ENCODE measurements at places on chromosomes 5 and 9. TPM values are rescaled to one million over a fixed set of nuclear protein-coding genes. Genes with fewer than 3 reads are reported as not detected.

The MYMK gene
- total RNA-seq = not detected

The GABRG2 gene
- total RNA-seq = not detected

The ACOT12 gene
- total RNA-seq = not detected

The FGD3 gene
- 0.36 TPM for total RNA-seq

The EPB41L4B gene
- total RNA-seq = 14.6 TPM

The TNIP1 gene
- total RNA-seq = 139 TPM

The PCDHGC4 gene
- total RNA-seq = not detected

The ERAP2 gene
- 0.93 TPM for total RNA-seq

The ORM2 gene
- total RNA-seq = not detected

The IFNB1 gene
- not detected for total RNA-seq

The DRD1 gene
- 0.24 TPM for total RNA-seq

The IFNA14 gene
- not detected for total RNA-seq

The EGFL7 gene
- 51.0 TPM for total RNA-seq

The RNF44 gene
- 27.6 TPM for total RNA-seq

The SLC34A1 gene
- total RNA-seq = not detected

The PCAT7 gene
- 0.79 TPM for total RNA-seq

The RAB3C gene
- not detected for total RNA-seq

The UBLCP1 gene
- total RNA-seq = 35.2 TPM

The NMUR2 gene
- not detected for total RNA-seq

The ABLIM3 gene
- total RNA-seq = 19.4 TPM

The ABL1 gene
- 44.5 TPM for total RNA-seq

The PDCD1LG2 gene
- 0.19 TPM for total RNA-seq

The INPP5E gene
- 22.4 TPM for total RNA-seq

The PLPP7 gene
- total RNA-seq = not detected

The ANKDD1B gene
- total RNA-seq = 0.14 TPM

The CAVIN4 gene
- 0.38 TPM for total RNA-seq

The GAS1 gene
- 0.22 TPM for total RNA-seq

The ALDH7A1 gene
- total RNA-seq = 69.9 TPM

The IL4 gene
- total RNA-seq = not detected

The HTR1A gene
- not detected for total RNA-seq

The BARHL1 gene
- total RNA-seq = not detected

The FOXI1 gene
- not detected for total RNA-seq

The STK10 gene
- 23.2 TPM for total RNA-seq

The PCDH12 gene
- total RNA-seq = not detected

The ZNF79 gene
- 6.4 TPM for total RNA-seq

The OTP gene
- 0.12 TPM for total RNA-seq

The NPM1 gene
- 3,458 TPM for total RNA-seq

The FSD1L gene
- total RNA-seq = 6.0 TPM

The MCC gene
- total RNA-seq = 0.22 TPM

The CD14 gene
- total RNA-seq = 5.1 TPM

The IFNA13 gene
- not detected for total RNA-seq

The WHRN gene
- 3.9 TPM for total RNA-seq

The NOXA1 gene
- total RNA-seq = 1.5 TPM

The PAEP gene
- total RNA-seq = not detected

The FOXD1 gene
- 25.4 TPM for total RNA-seq

The IPO11 gene
- 18.6 TPM for total RNA-seq

The KCNN2 gene
- total RNA-seq = not detected

The ADAMTS12 gene
- total RNA-seq = 6.5 TPM

The AGTPBP1 gene
- 7.9 TPM for total RNA-seq

The SPATA31C1 gene
- total RNA-seq = not detected

The BAAT gene
- 0.57 TPM for total RNA-seq

The PCDHGA2 gene
- total RNA-seq = 0.78 TPM

The TYRP1 gene
- 0.14 TPM for total RNA-seq

The CPEB4 gene
- total RNA-seq = 15.3 TPM

The GARIN3 gene
- not detected for total RNA-seq

The GM2A gene
- total RNA-seq = 18.3 TPM

The ENHO gene
- 2.9 TPM for total RNA-seq

The PLCXD3 gene
- 0.13 TPM for total RNA-seq

The FLT4 gene
- 2.0 TPM for total RNA-seq

The CNTNAP3 gene
- 12.7 TPM for total RNA-seq

All from A549 treated with ZK216348 at 1 μM for 4 hours (cell line).